ENCODE measurements at places on chromosomes 1 and 21.
A peak's percentile ranks its signal among the peaks of the same experiment; 100 is the strongest.

- DNase-seq: no peak
These were observed 90.4 kb downstream of the VPS26C start for GRCh38 chr21:37176716-37177115.

GRCh38 chr1:61412601-61413000 is 312.3 kb downstream of the TM2D1 start:
- DNase-seq: no peak

DNA sequence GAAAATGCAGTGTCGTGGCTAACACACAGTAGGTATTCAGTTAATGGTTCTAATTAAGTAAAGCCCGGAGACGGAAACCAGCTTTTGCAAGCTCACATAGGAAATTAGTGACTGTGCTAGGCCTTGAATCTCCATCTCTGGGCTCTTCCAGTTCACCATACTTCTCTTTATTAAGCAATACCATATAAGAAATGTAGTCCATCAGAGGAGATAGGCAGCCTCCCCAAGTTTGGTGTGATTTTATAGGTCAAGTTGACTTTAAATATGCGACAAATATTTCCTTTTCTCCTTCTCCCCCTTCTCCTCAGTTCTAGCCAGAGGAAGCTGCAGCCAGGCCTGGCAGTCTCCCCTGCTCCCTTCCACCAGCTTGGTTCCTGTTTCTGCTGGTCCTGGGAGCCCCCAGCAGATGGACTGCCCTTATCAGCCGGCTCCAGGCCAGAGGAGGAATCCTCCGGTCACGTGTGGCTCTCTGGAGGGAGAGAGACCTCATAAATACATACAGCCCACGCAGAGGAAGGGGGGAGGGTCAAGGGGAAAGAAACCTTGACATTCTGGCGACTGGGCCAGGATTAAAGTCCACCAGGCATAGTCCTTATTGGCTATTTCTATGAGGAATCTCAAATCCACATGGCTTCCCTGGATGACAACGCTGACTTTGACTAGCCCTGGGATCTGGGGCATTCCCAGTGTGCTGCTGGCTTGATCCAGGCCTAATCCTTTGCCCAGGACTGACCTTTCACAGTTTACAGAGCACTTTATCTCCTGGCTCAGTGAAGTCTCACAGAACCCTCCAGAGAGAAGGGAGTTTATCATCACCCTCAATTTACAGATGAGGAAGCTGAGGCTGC is 115.1 kb upstream of the JUN start:
- peak; percentile 86 for DNase-seq

DNA sequence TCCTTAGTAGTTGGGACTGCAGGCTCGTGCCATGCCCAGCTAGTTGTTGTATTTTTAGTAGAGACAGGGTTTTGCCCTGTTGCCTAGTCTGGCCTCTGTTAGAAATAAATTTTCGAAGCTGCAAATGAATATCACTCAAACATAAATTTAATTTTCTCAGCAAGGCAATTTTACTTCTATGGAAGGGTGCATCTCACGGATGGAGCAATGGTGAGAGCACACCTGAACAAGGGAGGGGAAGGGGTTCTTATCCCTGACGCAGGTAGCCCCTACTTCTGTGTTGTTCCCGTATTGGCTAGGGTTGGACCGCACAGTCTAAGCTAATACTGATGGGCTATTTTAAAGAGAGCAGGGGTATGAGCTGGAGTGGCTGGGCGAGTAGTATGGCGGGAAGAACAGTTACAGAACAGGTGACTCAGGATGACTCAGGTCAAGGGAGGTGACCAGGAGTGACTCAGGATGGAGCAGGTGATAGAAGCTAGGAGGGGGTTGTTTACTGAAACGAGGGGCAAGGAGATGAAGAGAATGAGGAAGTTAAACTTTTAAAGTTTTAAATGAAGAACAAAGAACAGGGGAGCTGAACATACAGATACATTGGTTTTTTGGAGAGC is 7.5 kb downstream of the MDM4 start:
- DNase-seq: no peak

- DNase-seq: no peak
These were observed 152.2 kb downstream of the CLEC20A start for GRCh38 chr1:178344513-178345091.

DNA sequence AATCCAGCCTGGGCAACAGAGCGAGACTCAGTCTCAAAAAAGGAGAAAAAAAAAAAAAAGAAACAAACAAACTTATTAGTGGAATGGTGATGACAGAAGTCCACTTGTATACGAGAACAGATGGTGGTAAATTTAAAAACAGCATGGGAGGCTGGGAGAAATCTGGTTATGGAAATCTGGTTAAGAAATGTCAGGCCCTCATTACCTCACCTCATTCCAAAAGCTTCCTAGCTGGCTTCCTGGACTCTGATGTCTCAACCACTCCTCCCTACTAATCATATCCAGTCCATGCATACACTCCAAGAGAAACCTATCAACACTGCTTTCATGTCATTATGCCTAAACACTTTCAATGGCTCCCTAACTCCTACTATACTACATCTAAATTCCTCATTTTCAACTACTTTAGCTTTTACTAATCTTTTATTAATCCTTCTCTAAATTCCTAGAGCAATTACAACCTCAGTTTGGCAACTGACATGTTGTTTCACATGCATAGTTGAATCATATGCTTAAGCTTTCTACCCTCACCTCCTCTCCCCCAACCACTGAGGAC is 52.9 kb downstream of the FOXJ3 start:
- no peak for DNase-seq

DNA sequence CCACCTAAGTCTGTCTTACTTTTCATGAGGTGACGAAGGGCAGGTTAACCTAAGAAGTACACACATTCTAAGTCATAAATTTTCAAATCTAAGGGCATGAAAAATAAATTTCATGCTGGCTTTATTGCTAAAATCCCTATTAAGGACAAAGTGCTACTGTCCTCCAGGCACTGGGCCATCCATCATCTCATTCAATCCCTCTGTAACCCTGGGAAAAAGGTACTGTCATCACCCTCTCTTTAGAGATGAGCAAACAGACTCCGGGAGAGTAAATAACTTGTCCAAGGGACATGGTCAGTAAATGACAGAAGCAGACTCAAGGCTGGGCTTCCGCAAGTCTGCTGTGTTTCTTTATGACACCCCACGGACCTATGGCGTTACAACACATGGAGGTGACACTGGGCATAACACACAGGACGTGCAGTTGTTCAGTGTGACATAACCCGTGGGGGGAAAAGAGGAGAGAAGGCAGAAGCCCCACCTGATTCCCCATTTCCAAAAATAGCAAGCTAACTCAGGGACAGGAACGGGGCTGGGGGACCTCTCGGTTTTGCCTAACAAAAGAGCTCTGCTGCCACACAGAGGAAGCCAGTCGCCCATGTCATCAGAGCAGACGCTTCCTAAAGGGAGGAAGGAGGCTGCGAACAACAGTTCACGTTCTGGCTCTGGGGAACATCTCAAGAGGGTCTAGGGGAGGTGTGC is 12.5 kb upstream of the SRM start:
- DNase-seq: no peak

DNA sequence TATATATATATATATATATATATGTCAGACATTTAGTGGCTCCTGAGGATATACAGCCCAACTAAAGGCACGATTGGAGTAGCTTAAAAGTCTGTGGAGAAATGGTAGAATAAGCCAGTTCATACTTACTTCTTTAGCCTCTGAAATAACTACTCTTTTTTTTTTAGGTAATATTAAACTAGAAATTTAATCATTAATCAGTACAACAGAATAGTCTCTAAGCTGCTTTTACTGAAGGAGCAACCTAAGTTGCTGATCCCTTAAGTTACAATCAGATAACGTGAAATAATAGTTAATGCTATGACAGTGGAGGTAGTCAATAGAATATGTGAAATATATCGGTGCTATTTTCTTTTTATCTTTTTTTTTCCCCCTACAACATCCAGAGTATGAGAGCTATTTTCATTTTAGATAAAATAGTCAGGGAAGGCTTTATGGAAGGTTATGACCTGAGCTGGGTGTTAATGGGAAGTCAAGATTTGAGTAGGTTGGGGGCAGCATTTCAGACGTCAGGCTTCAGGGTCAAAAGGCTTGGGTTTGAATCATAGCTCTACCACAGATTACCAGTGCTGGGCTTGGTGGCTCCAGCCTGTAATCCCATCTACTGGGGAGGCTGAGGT is 15.6 kb downstream of the ZMPSTE24 start:
- DNase-seq: no peak

DNA sequence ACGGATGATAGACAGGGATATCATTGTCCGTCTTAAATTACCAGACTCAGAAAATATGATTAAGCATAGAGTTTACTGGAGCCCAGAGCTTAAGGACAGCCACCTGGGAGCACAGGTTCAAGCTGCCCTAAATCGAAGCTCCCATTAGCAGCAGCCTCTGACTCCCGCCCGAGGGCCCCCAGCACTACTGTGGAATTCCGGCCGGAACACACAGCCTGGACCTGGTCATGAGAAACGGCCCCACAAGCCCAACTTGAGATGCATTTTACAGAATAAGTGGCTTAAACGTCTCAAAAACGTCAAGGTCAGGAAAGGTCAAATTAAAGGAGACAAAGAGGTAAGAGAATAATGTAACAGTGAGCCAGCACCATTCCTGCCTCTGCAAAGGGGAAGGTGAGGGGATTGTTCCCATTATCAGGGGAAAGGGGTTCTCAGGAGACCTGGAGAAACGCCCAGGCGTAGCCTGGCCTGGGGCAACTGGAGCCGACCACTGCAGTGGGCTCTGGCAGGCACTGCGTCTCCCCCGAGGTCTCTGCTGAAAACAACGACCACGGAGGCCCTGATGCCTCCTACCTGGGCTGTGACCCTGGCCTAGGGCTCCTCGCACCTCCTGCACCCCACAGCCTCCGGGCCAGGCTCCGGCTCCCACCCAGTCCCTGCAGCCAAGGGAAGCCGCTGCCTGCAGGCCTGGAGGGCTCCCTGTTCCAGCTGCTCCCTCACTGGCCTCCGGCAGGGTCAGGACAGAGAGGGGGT is 11.5 kb upstream of the COL6A1 start:
- DNase-seq: peak; percentile 20

DNA sequence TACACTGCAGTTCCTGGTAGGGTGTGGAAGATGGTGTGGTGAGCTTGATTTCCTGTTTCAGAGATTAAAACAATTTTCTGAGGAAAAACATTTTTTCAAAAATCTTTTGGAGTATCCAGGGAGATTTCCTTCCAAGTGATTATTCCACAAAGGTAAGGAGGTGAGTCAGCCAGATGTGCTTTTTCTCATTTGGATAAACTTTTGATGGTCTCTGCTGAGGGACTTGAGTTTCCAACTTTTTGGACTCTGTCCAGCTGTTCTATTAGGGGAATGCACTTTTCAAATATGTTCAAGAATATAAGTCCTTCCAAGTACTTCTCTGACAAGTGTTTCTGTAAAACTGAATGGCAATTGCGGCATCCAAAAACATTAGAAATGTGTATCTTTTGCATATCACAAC is 628.8 kb upstream of the ADAMTS5 start:
- no peak for DNase-seq

- DNase-seq: no peak
These were observed 32.1 kb upstream of the APOBEC4 start for GRCh38 chr1:183685112-183685713.

- DNase-seq: no peak
These were observed 19.8 kb downstream of the PGLYRP3 start for GRCh38 chr1:153292740-153293479.

DNA sequence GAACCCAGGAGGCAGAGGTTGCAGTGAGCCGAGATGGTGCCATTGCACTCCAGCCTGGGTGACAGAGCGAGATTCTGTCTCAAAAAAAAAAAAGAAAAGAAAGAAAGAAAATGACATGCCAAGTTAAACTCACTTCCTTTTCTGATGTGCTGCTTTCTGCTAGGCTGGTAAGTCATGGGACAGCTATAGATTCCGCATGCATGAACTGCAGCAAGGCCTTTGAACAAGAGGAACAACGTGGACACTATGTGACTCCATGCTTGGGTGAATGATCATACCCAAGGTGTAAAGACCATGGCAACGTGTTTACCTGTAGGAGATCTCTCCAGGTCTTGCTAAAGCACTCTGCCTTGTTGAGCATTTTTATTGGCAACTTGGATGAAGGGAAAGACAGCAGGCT is 10.3 kb upstream of the TTF2 start:
- DNase-seq: no peak
